ENCODE measurements at places on chromosomes 11 and 22.
A peak's percentile ranks its signal among the peaks of the same experiment; 100 is the strongest.

DNA sequence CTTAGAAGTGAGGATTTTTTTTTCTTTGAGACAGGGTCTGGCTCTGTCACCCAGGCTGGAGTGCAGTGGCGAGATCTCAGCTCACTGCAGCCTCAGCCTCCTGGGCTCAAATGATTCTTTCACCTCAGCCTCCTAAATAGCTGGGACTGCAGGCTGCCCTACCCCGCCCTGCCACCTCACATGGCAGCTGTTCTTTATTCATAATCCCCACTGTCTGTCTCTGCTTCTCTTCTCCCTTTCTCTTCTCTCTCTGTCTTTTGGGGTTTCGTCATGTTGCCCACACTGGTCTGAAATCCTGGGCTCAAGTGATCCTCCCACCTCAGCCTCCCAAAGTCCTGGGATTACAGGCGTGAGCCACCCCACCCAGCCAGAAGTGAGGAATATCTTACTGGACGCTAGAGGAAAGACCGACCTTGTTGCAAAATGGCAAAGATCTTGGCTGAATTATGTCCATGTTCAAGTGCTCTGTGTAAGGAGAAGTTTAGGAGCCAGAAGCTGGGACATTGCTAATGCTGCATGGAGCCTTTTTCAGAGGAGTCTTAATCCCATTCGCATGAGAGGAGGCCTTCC lies 21.9 kb downstream of the KRTAP5-5 start:
- no peak for DNase-seq

- DNase-seq = peak; percentile 69
Measured at GRCh38 chr22:19478045-19478900, 720 bp downstream of the UFD1 start.

- no peak for DNase-seq
Measured at GRCh38 chr11:9489080-9489765, 28.4 kb downstream of the ZNF143 start.

DNA sequence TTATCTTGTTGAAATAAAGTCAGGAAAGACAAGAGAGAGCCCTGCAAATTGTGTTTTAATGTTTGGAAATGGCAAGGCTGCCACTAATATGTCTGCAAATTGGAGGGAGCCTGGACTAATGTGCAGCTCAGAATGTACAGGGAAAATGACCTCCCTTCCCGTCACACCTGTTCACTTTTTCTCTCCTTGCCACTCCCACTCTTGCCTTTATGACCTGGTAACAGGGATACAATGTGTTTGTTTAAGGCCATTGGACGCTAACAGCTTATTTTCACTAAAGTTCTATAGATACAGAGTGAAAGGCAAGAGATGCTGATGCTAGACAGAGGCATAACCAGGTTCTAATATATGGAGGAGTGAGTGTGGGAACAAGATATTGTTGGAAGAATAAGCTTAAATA lies 203.9 kb downstream of the RAB38 start:
- DNase-seq = no peak

DNA sequence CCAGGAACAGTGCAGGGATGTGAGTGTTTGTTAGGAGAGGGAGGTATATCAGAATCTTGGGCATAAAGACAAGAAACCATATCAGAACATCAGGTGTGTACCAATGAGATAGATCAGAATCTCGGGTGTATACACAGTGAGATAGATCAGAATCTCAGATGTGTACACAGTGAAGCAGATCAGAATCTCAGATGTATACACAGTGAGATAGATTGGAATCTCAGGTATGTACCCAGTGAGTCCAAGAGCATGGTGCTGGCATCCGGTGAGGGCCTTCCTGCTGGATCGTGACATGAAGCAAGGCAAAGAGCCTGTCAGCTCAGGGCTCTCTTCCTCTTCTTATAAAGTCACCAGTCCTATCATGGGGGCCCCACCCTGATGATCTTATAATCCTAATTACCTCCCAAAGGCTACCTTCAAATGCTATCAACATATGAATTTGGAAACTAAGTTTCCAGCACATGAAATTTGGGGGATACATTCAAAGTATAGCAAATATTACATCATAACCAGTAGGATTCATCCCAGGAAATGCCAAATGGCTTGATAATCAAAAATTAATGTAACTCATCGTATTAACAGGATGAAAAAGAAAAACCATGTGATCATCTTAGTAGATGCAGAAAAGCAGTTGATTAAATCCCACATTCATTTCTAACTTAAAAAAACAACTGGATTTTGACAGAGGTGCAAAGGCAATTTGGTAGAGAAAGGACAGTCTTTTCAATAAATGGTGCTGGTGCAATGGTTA lies 28.6 kb downstream of the PPARA start:
- DNase-seq = no peak

DNA sequence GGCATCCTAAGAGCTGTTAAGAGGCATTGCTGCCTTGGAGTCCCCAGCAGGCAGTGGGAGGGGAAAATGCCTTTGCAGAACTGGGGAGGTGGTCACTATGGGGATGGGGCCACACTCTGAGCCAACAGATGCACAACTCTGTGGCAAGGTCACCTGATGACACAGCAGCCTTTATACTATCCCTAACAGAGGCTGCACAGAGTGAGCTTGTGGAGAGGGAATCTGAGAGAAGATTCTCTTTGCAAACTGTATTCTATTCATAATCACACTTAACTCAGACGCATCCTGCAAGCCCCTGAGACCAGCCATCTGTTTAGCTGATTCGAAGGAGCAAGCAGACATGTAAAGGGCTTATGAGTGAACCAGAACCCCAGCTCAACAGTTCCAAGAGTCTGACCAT lies 49.0 kb upstream of the TTC12 start:
- no peak for DNase-seq

- DNase-seq = no peak
Measured at GRCh38 chr11:104870910-104871309, 27.4 kb downstream of the CASP12 start.

- DNase-seq = no peak
Measured at GRCh38 chr11:17875891-17876290, 137.0 kb downstream of the SERGEF start.

- no peak for DNase-seq
Measured at GRCh38 chr11:103372906-103373305, 263.7 kb downstream of the DYNC2H1 start.

GRCh38 chr22:35367331-35367886 lies 13.5 kb upstream of the HMOX1 start:
- peak; percentile 64 for DNase-seq

GRCh38 chr11:86159581-86159891 lies 85.0 kb upstream of the EED start:
- DNase-seq = no peak

GRCh38 chr22:37744589-37744988 lies 47.7 kb downstream of the TRIOBP start:
- no peak for DNase-seq

All from Karpas-422 (cell line).